ENCODE measurements at places on chromosomes 16 and 17.

DNA sequence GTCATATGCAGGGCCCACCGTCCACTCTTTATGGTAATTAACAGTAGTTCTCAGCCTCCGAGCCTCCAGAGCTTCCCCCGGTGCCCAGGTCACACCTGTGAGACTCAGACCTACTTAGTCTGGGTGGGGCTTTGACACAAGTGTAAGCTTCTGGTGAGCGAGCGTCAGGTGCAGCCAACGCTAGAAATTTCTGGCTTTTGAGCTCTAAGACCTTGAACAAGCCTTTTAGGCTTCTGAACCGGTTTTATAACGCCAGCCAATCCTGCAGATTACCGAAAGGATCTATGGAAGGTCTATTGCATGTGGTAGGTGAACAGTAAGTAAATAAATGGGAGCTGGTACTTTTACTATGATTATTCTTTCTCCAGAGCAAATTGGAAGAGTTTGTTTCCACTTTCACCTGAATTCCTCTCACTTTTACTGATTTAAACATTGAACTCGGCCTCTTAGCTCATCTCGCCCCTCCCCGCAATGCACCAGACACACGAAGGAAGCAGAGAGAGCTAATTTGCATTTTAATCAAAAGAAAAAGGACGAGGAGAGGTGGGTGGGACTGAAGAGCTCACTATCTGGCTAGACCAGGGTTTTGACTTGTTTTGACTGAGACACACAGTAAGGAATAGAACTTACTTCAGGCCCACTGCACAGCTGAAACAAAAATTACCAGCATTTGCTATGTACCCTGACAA, 47.1 kb downstream of the ABAT start:
- DNase-seq: no peak

- DNase-seq: no peak
Observed at GRCh38 chr16:50365791-50366575, 2.8 kb downstream of the BRD7 start.

GRCh38 chr16:69469807-69470561, 45.6 kb downstream of the CYB5B start:
- DNase-seq: no peak

- no peak for DNase-seq
Observed at GRCh38 chr17:29909236-29910003, 20.6 kb downstream of the SSH2 start.

DNA sequence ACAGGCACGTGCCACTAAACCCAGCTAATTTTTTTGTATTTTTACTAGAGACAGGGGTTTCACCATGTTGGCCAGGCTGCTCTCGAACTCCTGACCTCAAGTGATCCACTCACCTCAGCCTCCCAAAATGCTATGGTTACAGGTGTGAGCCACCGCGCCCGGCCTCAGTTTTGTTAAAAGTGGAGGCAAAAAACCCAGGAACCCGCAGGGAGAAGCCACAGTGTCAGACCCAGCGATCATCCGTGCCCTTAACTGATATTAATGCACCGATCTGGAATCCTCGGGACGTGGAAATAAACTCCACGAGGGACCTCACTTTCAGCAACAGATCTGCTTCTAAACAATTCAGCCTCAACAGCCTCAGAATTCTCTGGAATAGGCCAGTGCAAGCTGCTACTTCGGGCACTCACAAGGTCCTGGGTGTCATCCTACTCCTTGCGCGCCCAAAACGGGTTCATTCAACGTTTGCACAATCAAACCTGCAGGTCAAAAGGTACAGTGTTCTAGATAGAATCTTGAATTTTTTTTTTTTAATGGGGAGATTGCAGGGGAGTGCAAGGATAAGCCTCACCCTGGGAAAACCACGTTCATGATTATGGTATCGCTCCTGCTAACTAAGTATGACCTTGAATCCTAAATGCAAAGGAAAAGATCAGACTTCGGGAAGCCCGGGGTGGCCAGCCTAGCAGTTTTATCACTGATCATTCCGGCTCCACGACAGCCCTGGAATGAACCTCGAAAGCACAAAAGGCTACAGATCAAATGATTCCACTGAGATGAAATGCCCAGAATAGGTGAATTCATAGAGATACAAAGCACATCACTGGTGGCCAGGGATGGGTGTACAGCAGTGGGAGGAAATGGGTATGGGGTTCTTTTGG, 22.4 kb downstream of the LITAF start:
- DNase-seq: no peak

DNA sequence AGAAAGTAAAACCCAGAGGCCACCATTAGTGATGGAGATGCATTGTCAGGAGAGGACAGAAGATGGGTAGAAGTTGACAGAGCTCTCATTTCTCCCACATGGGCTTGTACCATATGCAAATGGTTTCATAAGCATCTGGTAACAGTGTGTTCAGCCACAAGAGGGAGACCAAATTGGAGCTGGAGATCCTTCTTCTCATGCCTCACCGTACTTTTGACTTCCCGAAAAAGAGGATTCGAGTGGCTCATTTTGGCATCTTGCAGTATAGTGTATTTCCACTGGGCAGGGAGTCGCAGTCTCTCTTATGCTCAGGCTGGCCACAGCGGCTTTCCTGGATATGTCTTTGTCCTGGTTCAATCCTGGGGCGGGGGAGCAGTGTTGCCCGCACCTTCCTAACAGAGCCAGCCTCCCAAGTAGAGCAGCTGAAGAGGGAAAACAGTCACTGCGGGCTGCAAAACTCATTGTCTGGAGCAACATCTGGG, 23.8 kb downstream of the TBC1D3B start:
- no peak for DNase-seq

GRCh38 chr16:77881355-77882030, 93.1 kb downstream of the VAT1L start:
- no peak for DNase-seq

GRCh38 chr16:76297941-76298340, 20.7 kb downstream of the CNTNAP4 start:
- DNase-seq: no peak

DNA sequence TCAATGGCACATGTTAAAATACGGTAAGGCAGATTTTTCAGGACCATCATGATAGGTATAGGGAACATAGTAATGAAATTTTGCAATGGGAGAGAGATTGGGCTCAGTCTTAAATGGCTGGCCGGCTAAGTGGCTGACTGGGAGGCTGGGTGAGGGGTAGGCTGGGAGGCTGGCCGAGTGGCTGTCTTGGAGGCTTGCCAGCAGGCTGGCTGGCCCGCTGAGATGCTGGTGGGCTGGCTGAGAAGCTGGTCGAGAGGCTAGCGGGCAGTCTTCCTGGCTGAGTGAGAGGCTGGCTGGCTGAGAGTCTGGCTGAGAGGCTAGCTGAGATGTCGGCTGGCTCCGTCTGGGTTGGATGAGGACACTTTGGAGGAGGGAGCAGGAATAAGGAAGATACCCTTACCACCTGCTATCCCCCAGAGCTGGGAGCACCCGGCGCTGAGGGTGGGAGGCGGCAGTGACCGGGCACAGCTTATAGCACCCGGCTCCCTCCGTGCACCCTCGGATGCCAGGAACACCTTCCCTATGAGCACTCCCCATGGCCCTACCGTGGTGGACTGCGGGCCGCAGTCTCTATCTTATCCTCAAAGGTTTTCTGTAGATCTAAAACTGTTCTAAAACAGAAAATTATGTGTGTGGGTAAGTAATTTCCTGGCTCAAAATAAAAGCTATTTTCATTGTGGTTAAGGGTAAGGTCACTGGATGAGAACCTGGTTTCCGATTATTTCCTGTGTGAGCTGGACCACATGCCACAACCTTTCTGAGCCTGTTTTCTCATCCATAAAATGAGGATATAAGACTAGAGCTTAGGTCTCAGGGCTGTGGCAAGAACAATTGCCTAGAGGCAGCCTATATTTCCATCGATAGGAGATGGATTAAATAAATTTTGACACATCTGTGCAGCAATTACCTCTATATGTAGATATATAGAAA, 34.5 kb upstream of the TMC5 start:
- no peak for DNase-seq

- no peak for DNase-seq
Observed at GRCh38 chr17:39205112-39205526, 5.0 kb downstream of the RPL19 start.

GRCh38 chr17:39252788-39253460, 27.2 kb upstream of the STAC2 start:
- no peak for DNase-seq

GRCh38 chr16:22663389-22664064, 150.4 kb upstream of the HS3ST2 start:
- no peak for DNase-seq

DNA sequence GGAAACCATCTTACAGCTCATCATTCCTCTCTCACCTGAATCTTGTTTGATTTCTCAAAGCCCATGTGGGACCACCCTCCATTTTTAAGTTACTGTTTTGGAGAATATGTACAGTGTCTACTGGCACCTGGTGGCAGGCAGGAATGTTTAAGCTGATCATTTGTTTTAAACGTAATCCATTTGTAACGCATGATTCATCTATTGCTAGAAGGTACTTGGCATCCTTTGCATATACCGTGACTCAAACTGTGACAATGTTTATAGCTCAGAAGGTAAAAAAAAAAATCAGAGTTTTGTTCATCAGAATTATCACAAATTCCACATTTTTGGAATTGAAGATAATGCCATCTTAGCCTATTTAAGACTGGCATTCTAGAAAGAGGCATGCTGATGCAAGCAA, 1007.5 kb upstream of the EEF2KMT start:
- DNase-seq: no peak

GRCh38 chr17:76173474-76173873, 32.4 kb upstream of the FOXJ1 start:
- no peak for DNase-seq

DNA sequence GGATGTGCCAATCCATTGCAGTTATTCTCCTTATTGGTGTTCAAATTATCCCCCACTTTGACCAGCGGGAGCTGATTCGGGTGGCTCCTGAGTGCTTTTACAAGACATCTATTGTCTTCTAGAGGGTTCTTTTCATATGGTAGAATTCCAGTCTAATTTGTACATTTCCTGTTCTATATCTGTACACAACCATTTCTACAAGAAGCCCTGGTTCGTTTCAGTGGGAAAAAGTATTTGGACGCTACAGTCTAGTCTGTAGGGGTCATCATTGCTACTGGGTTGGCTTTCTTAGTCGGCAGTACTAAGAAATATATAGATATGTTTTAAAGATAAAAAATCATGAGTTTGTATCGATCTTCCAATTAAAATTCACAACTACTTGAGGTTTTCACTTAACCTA, 262.6 kb downstream of the MAP2K6 start:
- no peak for DNase-seq

DNA sequence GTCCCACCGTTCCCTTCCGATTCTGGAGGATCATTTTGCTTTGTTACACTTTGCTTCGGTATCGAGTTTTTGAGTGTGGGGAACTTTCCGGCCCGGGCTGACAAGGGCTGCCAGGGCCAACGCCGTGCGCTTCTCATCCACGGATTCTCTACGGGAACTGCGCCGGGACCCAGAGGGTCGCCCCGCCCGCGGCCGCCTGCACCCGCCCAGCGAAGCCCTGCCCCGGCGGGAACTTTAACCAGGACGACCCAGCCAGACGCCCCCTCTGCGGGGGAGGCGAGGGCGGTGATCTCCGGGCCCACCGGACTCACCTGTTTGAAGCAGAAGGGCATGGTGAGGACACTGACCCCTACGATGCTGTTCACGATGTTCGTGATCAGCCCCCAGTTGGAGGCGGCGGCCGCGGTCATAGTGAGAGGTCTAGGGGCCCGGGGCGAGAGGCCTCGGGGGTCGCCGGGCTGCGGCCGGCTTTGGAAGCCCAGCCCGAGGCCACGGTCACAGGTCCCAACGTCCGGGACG, 536 bp downstream of the SLC38A10 start:
- peak; percentile 13 for DNase-seq

GRCh38 chr16:84897911-84898377, 78.2 kb downstream of the CRISPLD2 start:
- no peak for DNase-seq

DNA sequence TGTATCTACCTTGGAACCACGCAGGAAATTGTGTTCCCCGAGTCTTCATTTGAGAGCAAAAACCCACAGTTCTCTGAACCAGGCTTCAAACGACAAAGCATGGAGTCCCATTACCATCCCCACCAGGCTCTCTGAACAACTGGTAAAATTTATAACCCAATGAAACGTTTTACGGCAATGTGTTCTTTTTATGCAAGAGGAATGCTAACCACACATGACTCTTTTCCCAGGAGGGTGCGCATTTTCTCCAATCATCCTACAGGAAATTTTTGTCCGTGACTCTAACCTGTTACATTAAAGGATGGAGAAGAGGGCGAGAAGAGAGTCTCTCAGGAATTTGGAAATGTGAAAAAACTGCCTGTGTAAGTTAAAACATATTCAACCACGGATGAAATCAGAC, 17.8 kb downstream of the STX8 start:
- DNase-seq: no peak

DNA sequence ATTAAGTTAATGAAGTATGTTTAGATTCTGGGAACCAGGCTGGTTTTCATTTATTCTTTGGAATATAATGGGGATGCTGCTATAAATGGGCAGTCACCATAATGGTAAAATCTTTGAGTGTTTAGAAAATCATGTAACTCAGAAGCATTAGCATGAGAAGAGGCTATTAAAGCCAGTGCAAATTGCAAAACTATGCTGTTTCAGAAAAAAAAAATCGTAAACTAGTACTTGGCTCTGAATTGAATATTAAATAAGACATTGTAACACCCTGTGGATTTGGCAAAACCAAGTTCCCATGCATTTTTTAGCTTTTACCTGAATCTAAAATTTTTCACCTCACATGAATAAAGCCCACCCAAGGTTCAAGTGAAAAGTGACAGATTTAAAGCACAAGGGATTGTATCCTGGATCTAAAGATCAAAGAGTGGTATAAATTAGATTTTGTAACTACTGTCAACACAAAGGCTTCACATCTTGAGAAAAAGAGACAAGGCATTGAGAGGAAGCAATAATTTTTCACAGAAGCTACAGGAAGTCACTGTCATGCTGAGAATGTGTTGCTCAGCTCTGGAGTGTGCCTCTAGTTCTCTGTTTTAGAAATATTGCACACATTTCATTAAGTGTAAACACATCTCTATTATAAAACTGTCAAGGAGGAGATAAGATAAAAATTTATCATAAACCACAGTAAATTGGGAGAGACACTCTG, 142.2 kb downstream of the ABCA8 start:
- DNase-seq: no peak

DNA sequence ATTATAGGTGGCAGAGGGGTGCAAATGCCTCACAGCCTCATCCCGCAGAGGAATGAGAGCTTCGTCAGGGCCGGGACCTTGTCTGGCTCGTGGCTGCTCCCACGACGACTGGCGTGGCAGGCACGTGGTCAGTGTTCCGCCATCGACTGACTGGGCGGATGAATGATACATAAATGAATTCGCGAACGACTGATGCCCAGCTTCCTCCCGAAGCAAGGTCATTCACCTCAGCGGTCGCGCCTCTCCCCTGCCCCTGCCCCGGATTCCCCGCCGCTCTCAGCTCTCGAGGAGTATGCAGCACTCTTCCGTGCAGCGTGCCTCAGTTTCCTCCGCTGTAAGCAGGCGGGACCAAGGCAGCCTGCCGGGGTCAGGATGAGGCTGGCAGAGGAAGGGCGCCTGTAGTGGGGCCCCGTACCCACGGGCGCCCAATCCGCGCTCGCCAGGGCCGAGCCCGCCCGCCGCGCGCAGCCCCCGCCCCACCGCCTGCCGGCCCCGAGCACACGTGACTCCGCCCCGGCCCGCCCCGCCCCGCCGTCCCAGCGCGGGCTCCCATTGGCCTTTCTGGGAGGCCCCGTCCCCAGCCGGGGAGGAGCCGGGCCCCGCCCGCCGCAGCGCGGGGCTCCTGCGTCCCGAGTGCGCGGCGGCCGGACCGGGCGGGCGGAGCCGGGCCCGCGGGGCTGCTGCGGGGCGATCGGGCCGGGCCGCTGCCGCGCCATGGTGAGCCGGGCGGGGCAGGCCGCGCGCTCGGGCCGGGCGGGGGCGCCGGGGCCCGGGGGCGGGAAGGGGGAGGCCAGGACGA, at the start of gene SNN:
SNN (plus strand) TSS at position 632 of the 799 bp plus-strand sequence. CDS start 7,605 bp downstream, outside the sequence.
- DNase-seq: peak; percentile 80

- DNase-seq: no peak
Observed at GRCh38 chr17:82959990-82960418, 119.4 kb upstream of the METRNL start.

Measured in activated CD4-positive, alpha-beta T cell treated with anti-CD3 and anti-CD28 coated beads for 4 hours (primary cell).